ENCODE measurements at places on chromosomes 3 and 15.

- DNase-seq: no peak
These were observed 1.3 kb upstream of the ABCF3 start for GRCh38 chr3:184184546-184185230.

DNA sequence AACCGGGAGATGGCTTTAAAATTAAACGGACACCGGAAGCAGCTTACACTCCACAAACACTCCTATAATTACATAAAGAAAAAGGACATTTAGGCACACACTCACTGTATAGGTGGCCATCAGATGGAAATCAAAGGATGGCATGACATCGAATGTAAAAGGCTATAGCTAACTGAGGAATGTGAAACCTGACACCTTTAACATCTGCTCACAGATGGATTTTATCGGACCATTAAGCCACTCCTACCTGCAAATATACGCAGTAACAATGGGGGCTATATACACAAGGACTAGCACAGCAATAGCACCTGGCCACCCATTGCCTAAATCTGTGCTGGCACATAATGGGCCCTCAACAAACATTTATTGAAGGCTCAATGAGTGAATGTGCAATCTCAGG lies 14.5 kb upstream of the RBSN start:
- DNase-seq: peak; percentile 66

- DNase-seq: no peak
These were observed 39.6 kb downstream of the DAPK2 start for GRCh38 chr15:64006642-64007041.

GRCh38 chr15:47299846-47300434 lies 417.4 kb upstream of the SEMA6D start:
- DNase-seq: no peak

DNA sequence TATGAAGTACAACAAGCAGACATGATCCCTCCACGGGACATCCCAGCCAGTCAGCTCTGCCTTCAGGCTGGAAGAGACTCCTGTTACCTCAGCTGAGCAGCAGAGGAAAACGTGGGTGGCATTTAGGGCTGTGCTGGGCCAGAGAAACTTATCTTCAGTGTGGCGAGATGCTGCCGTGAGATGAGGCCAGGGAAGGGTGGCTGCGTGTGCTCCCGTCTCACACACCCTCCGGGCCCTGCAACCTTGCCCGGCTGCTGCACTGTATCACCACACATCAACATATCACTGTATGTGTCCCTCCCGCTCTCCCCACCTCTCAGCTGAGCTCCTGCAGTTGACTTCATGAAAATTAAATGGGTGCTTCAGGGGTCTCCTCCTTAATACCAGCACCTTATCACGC lies 23.4 kb downstream of the BMF start:
- no peak for DNase-seq

DNA sequence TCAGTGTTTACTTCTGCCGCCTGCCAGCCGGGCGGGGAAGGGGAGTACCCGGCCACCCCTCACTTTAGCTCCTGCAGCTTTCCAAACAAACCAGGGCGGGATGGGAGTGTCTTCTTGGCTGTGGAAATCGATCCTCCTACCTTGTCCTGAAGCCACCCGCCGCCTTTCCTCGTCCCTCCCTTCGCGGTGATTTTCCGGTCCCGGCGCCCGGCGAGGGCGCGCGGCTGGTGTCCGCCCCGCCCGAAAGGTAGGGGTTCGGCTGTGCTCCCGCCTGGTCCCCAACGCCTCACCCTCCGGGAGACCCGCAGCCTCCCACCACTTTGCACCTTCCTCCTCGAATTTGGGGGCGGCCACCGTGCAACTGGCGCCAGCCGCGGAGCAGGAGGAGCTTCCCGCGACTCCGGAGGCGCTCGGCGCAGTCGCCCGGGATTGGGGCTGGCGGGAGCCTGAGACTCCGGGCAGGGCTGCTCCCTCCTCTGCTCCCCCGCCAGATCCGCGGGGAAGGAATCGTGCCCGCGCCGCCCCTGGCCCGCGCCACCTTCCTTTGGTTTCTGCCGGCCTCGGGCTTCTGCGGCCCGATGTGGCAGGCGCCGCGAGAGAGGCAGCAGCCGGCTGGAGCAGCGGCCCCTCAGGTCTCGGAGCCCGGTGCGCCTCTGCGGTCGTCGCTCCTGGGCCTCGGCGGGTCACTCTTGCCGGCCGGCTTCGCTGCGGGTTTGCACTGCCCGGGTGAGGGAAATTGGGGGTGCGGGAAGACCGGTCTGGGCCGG lies 30.7 kb upstream of the ST3GAL6 start:
- DNase-seq: peak; percentile 30

- no peak for DNase-seq
These were observed 482.1 kb downstream of the IL5RA start for GRCh38 chr3:2628117-2628516.

GRCh38 chr15:41917767-41918430 lies 24.0 kb upstream of the SPTBN5 start:
- no peak for DNase-seq

- DNase-seq: no peak
These were observed 188.3 kb downstream of the RSL24D1 start for GRCh38 chr15:55008421-55008820.

- DNase-seq: no peak
These were observed 86.5 kb downstream of the PRICKLE2 start for GRCh38 chr3:64138656-64139375.

GRCh38 chr3:169242708-169243513 lies 420.6 kb downstream of the MECOM start:
- no peak for DNase-seq

DNA sequence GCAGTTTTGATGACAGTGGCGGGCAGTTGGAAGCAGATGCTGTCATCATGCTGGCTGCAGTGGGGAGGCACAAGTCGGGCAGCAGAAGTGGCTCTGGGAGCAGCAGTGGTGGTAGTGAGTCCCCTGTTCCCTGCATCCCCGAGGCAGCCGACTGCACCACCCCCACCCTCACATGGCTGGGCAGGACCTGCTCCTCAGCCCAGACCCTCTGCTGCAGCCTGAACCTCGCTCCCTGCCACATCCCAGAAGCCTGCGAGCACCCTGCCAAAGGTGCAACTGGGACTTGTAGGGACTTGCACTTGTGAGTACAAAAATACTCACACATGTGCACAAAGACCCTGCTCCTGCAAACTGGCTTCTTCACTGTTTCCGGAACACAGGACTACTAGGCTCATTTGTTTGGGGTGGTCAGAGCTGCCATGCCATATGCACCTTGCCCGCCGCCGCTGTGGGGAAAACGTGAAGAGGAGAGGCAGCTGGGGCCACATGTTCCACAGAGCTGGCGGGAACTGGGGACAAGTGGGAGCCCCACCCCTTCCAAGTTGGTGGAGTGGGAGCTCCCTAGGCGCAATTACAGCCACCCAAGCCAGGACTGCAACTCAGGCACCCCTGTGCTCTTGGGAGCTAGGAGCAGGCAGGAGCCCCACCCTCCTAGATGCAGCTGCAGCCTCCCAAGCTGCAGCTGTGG lies 2.2 kb downstream of the JMJD7 start:
- no peak for DNase-seq

Measured in NCI-H2081 (cell line).